ENCODE measurements at places on chromosomes 7 and 10.

DNA sequence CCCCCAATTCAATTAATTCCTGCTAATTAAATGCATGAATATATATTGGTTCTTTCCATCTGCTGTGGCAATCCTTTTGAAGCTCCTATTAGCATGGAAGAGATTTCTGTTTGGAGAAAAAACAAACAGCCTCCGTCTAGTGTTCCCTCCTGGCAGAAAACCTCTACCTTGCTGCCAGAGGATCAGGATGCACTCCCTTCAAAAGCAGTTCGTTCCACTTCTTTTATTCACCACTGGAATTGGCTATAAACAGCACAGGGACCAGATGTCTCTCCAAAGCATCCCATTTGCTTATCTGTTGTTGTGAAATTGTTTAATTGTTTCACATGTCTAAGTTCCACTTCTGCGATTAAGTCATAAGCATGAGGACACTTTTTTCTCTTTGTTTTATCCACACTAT, 77.8 kb upstream of the PTN start:
- DNase-seq, result no peak

GRCh38 chr10:343231-344220, 208.3 kb downstream of the ZMYND11 start:
- no peak for DNase-seq

GRCh38 chr10:57992321-57993077, 275.2 kb downstream of the IPMK start:
- no peak for DNase-seq

- no peak for DNase-seq
These were observed 9.7 kb downstream of the SP8 start for GRCh38 chr7:20776942-20777341.

DNA sequence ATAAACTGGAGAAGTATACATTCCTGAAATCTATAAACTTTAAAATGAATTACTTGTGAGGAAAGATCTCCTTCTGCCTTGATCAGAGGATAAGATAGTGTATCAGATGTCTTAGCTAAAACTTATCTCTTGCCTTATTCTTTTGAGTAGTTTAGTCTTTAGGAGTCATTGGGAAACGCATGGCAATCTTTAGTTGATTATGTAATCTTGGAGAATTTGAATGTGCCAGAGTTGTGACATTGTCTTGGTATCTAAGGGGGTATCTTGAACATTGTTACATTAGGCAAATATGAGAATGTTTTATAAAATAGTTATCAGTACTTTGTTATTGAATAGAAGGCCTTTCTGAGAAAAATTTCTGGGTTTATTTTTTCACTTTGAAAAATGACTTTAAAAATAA, 61.6 kb upstream of the ADRA2A start:
- no peak for DNase-seq

- no peak for DNase-seq
These were observed 36.8 kb downstream of the CCM2 start for GRCh38 chr7:45036796-45037195.

GRCh38 chr7:87497482-87497881, 22.0 kb upstream of the ABCB4 start:
- no peak for DNase-seq

DNA sequence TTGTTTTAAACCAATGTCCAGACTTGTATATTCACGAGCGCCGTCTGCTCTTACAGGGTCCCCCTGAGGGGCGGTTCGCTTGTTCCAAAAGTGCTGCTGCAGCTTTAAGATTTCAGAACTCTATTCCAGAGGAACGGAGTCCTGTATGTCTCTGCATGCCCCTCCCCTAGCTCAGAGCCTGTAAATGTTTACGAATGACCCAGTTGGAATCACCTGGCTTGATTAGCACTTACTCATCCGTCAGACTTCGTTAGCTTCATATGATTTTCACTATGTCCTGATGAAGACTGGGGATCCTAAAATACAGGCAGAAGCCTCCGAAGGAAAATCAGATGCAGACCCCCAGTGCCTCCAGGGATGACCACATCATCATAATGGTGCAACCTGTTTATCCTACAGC, 4.5 kb upstream of the CHST15 start:
- DNase-seq, result no peak

DNA sequence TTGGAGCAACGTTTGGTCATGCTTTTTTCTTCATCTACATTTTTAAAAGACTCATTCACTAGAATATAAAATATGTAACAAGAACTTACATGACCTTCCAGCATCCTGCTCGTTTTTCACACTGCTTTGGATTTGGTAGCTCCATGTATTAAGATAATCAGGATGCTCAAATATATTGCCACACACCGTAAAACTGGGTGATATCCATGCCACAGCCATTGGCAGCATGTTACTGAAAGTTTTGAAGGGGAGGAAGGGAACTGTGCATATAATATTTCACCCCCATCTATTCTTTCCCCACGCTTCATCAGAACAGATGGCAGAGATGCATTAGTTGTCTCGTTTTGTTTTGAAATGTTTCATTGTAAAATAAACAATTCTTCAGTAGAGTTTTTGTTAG, 158.2 kb downstream of the RNLS start:
- DNase-seq, result no peak

DNA sequence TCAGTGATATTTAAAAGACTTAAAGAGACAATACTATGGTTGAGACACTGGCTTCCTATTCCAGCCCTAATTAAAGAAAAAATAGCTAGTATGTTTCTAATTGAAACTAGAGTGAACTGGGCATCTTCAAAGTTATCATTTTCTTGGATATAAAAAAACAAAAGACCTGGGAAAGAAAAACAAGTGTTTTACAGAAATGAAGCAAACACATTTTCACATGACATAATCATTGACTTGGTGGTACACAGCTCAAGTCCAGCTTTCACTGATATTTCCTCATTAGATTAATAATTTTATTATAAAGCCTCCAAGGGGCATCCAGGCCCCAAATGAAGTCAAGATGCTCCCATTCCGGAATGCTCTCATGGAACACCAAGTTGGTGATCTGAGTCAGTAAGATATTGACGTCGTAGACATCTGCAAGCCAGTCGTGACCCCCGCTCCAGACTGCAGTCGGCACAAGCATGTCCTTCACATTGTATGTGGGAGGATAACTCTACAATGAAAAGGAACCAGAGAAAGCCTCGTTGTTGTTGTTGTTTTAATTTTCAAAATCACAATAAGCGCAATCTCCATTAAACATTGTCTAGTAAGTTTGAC, 7.5 kb upstream of the CH25H start:
- no peak for DNase-seq

GRCh38 chr7:140074780-140075179, 12.0 kb upstream of the PARP12 start:
- DNase-seq, result no peak

GRCh38 chr10:30062582-30062981, 3.2 kb upstream of the JCAD start:
- no peak for DNase-seq

DNA sequence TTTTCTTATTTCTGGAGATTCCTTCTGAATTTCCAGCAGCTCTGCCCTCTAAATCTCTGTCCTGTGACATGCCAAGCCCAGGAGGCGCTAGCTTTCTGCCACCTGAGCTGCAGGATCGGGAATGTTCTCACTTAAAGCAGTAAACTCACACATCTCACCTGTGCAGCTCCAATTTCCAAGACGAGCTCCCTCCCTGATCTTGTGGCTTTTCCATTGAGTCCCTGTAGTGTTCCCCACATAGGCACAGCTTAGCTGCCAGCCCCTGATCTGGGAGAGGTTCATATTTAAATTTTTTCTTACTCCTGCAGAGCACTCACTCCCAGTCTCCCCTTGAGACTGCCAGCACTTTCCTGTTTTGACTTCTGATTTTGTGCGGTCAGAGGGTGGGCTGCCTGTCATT, 479.3 kb downstream of the GLRX3 start:
- DNase-seq, result no peak

GRCh38 chr7:139571651-139572050, 48.2 kb downstream of the CLEC2L start:
- DNase-seq, result no peak

GRCh38 chr10:129777687-129778086, 186.4 kb downstream of the EBF3 start:
- no peak for DNase-seq

DNA sequence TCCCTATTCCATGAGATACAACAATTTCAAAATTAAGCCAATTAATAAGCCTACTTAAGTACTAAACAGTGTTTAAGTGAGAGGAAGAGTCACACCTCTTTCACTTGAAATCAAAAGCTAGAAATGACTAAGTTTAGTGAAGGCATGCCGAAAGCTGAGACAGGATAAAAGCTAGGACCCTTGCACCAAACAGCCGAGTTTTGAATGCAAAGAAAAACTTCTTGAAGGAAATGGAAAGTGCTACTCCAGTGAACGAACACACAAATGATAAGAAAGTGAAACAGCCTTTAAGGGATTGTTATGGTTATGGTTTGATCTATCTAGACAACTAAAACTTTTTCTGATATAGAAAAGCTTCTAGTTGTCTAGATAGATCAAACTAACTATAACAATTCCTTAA, 135.4 kb upstream of the KMT2E start:
- no peak for DNase-seq

DNA sequence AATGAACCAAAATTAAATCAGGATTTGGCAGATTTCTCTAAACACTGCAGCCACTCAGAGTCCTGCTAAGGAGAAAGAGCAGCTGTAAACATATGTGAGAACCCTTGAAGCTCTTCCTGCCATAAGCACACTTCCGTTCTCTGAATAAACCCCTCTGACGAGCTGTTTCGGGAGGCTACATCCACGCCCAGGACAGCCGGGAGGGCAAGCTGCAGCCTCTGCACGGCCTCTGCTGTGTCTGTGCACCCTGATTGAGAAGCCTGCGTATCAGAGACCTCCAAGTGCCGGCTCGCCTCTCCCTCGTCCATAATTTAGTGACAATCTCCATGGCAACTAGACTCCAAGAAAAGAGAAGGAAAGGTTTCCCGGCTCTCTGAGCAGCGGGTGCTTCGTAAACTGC, 114.4 kb downstream of the PTPRN2 start:
- DNase-seq, result peak; percentile 23

GRCh38 chr10:63115732-63116383, 17.3 kb upstream of the NRBF2 start:
- peak; percentile 84 for DNase-seq

- DNase-seq, result no peak
These were observed 22.3 kb downstream of the GRID1 start for GRCh38 chr10:86344281-86344680.

DNA sequence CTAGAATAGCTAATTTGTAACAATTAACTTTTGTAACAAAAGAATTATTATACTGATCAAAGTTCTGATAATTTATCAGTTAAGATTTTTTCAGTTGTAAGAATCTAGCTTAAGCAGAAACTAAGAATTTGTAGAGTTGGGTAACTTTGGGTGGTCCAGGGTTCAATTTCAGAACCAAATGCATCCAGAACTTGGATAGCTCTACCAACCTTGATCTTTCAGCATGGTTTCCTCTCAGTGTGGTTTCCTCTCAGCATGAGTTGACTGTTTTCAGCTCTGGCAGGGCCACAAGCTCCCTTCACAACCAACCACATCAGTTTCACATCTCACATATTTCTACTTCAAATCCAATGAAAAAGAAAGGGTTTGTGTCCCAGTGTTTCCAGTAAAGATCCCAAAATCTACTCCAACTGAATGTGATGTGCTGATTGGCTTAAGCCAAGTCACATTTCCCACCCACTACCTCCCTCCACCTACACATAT, 3.3 kb upstream of the FAS start:
- no peak for DNase-seq

DNA sequence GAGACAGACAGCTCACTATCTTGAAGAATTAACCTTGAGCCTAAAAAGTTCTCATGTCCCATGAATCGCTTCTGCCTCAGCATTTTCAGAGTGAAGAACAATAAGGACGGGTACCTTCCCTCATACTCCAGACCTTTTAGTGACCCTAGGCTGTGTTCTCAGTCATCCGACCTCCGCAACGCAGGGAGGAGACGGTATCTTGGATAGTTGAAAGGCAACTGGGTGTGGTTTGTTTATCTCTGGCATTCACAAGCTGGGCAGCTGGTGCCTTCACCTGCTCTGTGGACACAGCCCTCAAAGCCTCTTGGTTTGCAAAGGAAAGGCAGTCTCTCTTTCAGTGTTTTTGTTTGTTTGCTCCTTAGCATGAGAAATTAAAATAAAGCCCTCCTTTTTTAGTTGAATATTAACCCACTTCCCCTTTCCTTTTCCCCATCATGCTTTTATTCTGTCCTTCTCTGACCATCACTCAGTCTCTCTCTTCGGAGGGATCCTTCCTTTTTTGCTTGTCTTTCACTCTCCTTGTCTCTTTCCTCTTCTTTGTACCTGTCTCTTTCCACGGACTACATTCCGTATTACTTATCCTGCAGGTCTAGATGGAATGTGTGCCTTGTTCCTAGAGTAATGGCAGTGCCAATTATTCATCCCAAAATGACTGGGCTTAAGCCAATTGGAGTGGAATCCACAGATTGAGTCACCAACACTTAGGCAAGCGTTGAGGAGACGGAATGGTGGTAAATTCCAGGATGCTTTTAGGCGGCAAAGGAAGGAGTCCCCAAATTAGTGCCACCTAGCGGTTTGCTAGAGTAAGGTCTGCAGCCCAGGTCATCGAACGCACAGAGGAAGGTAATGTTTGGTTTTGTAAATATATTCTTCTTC, 45.8 kb downstream of the PRR15 start:
- no peak for DNase-seq

DNA sequence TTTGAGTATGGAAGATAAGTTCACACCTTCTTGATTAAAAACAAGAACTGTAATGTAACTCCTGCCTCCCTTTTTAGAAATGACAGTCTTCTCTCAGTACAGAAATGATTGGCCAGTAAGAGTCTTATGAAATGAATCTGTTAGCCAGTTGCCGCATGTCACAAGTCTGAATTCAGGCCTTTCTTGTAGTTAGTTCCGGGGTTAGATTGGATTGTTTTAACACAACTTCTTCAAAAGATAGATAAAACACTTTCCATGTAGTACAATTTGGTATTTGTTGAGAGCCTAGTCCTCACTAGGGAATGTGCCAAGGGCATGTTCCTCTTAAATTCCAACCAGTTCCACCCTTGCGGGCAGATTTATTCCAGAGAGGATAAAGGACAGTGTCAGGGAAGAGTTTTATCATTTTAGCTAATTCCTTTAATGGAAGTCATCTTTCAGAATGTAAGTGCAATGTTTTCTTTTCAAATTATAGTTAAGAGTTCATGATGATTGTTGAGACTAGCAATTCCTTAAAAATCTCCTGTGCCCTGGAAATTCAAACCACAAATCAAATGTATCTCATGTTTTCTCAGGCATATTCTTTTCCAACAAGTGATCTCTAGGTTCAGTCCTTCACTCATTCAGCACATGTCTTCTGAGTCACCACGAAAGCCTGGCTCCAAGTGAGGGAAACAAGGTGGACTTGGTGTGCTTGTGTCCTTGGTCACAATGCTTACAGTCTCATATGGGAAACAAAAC, 4.1 kb downstream of the FHIP2A start:
- no peak for DNase-seq
